Pons (tissue), 1 donor: ENCODE measurements at places on chromosomes 1 and 21.

- no peak for DNase-seq
Observed at GRCh38 chr1:41103766-41104165, 82.2 kb upstream of the SLFNL1 start.

- DNase-seq, result no peak
Observed at GRCh38 chr1:75503221-75503974, 107.5 kb downstream of the SLC44A5 start.

- DNase-seq, result no peak
Observed at GRCh38 chr1:221644663-221645258, 97.1 kb downstream of the DUSP10 start.

DNA sequence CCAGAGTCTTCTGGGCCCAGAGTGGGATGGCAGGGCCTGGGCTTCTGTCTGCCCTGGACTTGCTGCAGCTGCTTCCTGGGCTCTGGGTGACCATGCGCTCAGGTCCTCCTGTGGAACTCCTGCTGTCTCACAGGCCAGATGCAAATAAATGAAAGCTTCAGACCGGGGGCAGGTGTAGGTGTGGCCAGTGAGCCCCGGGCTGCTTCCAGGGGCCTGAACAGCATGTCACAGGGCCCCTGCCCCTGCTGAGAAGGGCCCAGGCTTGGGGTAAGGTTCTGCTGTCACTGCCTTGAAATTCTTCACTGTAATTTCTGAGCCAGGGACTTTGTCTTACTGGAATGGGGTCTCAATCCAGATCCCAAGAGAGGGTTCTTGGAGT is 2.5 kb upstream of the PKNOX1 start:
- DNase-seq, result no peak

DNA sequence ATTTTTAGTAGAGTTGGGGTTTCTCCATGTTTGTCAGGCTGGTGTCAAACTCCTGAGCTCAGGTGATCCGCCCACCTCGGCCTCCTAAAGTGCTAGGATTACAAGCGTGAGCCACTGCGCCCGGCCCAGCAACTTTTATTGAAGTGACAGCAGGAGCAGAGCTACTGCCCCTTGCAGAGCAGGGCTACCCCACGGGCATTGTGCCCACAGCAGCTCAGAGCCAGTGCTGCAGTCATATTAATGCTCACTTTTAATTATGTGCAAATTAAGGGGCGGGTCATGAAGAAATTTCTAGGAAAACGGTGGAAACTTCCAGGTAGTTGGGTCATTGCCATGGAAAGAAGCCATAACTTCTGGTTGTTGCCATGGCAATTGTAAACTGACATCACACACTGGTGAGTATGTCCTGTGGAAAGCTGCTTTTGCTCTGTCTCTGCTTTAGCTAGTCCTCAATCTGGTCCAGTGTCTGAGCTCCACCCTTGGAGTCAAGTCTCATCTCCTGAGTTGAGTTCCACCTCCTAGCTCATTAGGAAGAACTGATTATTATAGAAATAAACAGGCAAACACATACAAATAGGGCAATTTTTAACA is 127.3 kb upstream of the ADGRL4 start:
- no peak for DNase-seq

- peak; percentile 40 for DNase-seq
Observed at GRCh38 chr1:7386226-7387052, 384.7 kb upstream of the VAMP3 start.

DNA sequence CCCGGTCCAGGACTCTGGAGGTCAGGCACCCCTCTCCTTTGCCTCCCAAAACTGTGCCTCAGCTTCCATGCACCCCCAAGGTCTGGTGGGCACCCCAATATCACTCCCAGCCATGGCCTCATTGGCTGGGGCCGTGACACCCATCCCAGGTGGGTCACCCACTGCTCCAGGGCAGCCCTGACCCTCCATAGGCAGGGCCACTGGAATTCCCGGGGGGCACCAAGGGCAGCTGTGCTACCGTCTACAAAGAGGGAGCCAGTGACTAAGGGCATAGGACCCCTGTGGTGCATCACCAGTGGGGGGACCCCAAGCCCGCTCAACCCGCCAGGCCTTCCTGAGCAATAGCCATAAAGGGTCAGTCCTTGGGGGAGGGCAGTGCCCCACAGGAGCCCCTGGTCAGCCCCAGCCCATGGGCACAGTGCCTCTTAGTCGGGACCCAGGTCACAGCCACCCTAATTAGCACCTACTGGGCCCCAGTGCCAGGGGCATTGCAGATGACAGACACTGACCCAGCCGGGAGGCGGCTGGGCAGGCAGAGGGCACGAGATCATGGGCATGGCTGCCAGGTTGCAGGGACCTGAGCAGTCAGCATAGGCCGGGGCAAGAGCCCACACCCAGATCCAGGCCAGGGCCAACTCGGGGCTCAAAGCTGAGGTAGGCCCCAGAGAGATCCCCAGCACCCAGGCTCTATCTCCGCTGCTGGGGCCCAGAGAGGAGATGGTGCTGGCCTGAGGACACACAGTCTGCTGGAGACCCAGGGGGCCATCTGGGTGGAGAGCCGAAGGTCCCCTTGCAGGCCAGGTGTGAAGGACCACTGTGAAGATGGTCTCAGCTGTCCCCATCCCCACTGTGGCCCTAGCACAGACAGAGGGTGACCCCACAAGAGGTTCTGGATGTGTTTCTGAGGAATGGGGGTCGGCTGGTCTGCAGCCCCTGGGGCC is 19.0 kb upstream of the ARF1 start:
- DNase-seq, result no peak

DNA sequence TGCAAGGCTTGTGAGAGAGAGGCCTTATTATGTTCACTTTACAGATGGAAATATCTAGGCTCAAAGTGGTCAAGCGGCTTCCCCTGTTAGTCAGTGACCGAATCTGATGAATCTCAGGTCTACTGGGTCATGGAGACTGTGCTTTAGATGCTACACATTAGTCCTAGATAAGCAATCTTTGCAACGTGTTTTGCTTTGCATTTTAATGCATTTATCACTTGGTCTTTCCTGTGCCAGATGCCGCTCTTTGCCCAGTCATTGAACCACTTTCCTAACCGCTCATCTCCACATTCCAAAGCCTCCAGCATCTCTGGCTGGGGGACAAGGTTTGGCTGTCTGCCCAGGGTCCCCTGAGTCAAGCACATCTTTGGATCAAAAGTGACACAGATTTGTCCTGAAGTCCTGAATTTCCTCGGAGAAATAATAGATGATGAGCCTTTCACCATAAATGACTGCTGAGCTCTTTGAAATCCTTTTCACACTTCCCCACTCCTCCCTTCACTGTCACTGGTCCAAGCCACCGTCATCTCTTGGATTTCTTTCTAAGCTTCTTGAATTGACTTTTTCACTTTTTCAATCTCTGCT is 96.0 kb upstream of the USP24 start:
- no peak for DNase-seq

DNA sequence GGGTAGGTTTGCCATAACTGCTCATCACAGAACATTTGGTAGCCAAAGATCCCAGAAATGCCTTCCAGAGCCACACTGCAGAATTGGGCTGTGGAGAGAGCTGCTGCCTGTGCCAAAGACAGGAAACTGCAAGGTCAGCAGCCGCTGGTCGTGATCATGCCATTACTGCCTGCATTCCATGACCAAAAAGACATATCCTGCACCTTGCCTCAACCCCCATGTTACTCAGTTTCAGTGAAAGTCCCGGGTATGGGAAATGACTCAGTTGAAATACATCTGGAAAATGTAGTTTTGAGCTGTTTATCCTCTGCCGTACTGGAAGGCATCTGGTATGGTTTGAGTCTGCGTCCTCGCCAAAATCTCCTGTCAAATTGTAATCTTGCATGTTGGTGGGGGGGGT is 161.7 kb downstream of the FCRL5 start:
- DNase-seq, result no peak

DNA sequence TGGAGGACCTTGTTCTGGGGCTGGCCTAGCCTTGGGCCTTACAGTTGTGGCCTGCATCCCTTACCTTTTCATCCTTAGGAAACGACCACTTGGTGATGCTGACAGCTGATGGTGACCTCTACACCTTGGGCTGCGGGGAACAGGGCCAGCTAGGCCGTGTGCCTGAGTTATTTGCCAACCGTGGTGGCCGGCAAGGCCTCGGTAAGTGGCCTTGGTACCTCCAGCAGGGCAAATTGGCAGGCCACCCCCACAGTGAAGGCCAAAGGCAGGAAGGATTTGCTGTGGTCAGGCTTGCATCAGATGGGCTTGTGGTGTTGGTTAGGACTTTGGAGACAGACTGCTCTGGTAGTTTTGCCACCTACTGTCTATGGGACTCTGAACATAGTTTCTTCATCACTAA is 17.7 kb upstream of the TRNAU1AP start:
- no peak for DNase-seq

GRCh38 chr1:91818713-91818975 is 67.3 kb downstream of the TGFBR3 start:
- DNase-seq, result no peak

- no peak for DNase-seq
Observed at GRCh38 chr1:89363196-89363595, 663 bp upstream of the GBP6 start.

- no peak for DNase-seq
Observed at GRCh38 chr21:37159053-37159776, 86.2 kb downstream of the TTC3 start.

- DNase-seq, result no peak
Observed at GRCh38 chr1:44336668-44337067, 18.4 kb downstream of the ERI3 start.
